ENCODE measurements at places on chromosomes 11 and 22. TPM values are rescaled to one million over a fixed set of nuclear protein-coding genes. Genes with fewer than 3 reads are reported as not detected.
A peak's percentile ranks its signal among the peaks of the same experiment; 100 is the strongest.

GRCh38 chr11:118903204-118904015, 19.7 kb downstream of the CXCR5 start:
- no peak for ATAC-seq

STIM1 gene
- total RNA-seq = 42.4 TPM

MED19 gene
- 15.5 TPM for total RNA-seq

DNA sequence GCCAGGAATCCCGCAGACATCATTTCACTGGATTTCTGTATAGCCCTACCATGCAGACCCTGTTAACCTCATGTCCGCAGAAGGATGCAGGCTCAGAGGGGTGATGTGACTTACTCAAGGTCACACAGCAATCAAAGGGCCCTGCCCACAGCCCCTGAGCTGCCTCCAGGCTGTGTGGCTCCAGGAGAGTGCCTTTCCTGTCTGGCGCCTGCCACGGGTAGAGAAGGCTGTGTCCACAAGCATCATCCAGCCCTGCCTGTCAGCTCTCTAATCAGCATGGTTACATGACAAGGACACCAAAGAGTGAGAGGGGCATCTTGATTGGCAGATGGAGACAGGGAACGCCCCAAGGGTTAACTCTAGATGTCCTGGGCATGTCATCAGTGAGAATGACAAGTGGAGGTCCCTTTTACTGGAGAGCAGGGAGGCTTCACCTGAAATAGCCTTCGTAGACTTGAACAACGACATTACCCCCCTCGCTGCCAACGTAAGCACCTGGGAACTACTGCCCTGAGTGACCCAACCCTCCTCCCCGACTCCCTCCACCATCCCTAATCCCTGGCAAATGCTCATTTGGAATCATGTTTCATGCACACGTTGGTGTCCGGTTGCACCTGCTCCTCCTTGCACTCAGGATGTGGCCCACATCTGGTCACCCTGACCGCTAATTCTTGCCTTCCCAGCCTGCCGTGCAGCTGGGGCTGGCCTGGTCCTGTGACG, 6.9 kb downstream of the FGF19 start:
- ATAC-seq = no peak

DNA sequence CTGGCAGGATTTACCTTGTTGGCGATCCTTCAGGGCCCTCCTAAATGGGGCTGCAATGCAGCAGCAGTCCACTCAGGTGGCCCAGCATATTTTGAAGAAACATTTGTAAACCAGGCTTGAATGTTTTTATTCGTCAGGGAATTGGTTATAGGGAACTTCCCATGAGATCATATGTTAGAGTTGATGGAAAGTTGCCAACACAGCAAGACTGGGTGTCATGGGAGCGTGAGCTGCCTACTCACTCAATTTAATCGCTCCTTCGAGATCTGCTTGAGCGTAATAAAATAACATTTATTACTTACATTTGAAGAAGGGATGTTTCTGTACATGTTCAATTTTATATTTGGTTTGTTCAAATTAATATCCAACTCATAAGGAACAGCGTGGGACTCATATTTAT, 19.4 kb downstream of the OR2AT4 start:
- no peak for ATAC-seq

GRCh38 chr11:67317888-67318555, 14.7 kb downstream of the SSH3 start:
- peak; percentile 32 for ATAC-seq

- ATAC-seq = no peak
Observed at GRCh38 chr11:130705670-130706421, 210.4 kb downstream of the SNX19 start.

XKR3 gene
- not detected for total RNA-seq

KRTAP5-9 gene
- not detected for total RNA-seq

GRCh38 chr11:11036848-11037732, 179.2 kb upstream of the ZBED5 start:
- ATAC-seq = peak; percentile 52

DBX1 gene
- not detected for total RNA-seq

RGL4 gene
- not detected for total RNA-seq

DNA sequence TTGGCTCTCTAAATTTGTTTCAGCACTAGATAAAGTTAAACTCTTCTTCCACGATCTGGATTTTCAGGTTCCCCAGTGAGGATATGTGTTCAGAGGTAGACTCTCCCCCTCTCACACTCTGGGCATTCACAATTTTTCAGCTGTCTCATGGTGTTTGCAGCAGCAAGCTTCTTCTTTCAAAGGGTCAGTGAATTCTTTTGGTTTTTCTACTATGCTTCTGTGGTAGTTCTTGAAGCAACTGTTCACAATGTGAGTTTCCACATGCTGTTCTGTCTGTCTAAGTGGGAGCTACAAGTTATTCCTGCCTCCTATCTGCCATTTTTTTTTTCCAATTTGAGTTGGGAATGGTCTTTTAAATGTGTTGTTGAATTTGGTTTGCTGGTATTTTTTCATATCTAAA, 25.4 kb downstream of the CNTF start:
- ATAC-seq = no peak

- no peak for ATAC-seq
Observed at GRCh38 chr11:40287916-40288803, 1171.3 kb downstream of the LRRC4C start.

- no peak for ATAC-seq
Observed at GRCh38 chr11:19813158-19813879, 100.7 kb downstream of the NAV2 start.

DNA sequence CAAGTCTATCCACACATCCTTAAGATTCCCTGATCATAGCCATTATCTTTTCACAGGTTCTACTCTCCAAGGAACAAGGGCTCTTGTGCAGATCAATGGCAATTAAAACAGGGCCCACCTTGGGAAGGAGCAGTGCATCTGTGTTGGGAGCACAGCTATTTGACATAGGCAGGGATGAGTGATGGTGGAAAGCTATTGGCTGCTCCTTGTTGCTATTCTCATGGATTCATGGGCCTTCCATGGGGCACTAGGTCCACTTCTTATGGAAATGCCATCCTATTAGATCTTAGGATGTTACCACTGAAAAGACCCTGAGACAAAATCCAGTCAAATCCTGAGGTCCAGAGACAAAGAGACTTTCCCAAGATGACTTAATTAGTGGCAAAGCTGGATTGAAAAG, 148.6 kb upstream of the MTNR1B start:
- no peak for ATAC-seq

DNA sequence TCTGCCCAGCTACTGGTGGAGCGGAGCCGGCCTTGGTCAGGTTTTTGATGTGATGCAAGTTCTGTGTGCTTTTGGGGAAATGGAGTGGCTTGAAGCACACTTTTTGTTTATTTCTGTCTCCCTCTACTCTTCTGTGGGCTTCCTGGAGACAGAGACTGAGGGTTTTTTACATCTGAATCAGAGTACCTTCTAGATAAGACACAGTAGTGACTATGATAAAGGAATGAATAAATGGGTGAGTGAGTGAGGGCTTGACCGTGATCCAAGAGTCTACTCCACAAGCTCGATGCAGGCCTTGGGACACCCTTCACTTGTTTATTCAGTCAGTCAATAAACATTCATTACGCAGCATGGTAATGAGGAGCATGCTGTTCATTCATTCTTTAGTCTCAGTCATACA, 125.7 kb downstream of the PKNOX2 start:
- ATAC-seq = no peak

DNA sequence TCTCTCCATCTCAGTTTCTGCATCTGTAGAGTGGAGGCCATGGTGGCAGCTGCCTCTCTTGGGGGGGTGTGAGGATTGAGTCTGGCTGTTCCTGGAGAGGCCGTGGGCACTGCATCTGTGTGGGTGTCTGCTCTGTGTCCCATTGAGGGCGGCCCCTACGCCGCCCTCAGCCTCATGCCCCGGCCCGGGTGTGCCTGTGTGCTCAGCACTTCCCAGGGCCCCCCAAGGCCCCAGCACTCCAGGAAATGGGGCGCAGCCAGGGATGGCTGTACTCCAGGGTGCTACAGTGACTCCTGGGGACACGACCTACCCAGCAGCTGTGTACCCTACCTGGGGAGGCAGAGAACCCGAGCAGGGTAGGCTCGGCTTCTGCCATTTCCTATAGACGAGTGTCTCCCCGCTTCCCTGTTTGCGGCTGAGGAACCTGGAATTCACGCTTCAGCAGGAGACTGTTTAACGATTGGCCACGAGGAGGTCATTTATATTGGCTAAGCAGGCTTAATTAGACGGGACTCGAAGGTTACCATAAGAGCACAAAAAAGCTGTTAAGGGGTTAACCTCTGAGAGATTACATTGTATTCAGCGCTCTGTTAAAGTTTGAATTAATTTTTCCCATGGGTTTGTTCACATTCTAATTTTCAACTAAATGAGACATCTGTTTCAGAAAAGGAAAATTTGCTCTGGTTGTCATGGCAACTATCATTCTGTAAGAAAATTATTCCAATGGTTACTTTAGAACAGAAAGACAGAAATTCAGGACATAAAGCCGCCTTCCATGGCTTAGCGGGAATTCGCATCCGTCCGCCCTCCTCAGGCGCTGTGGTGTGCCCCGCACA, 76.4 kb downstream of the MPPED1 start:
- ATAC-seq = no peak

SYT7 gene
- 1.8 TPM for total RNA-seq

GRCh38 chr11:8728563-8728962, 46.0 kb downstream of the RPL27A start:
- ATAC-seq = no peak

GRCh38 chr11:128828350-128828749, 38.7 kb downstream of the KCNJ1 start:
- no peak for ATAC-seq

DNA sequence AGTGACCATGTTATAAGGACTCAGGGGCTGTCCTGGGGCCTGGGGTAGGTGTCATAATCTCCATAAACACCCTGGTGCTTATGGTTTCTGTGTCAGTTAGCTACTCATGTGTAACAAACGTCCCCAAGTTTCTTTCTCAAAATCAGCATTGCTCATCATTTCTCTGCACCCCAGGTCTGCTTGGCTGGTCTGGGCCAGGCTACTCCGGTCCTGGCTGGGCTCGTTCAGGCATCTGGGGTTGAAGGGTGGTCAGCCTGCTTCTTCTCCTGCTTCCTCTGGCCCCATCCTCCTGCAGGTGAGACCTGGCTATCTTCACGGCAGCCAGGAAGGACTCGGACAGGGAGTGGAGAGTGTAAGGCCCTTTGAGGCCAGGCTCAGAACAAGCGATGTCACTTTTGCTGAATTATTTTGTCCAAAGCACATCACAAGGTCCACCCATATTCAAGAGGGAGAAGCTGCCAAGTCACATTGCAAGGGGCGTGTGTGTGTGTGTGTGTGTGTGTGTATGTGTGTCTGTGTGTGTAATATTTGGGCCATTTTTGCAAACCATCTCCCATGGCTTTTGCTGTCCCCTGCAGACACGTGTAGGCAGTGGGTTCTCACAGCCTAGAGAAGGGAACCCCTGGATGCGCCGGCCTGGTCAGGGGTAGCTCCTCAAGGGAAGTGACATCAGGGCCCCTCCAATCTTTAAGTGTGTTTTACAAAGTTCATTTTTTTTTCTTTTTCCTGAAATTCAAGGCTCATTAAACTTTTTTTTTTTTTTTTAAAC, 535.8 kb downstream of the TBC1D22A start:
- no peak for ATAC-seq

DNA sequence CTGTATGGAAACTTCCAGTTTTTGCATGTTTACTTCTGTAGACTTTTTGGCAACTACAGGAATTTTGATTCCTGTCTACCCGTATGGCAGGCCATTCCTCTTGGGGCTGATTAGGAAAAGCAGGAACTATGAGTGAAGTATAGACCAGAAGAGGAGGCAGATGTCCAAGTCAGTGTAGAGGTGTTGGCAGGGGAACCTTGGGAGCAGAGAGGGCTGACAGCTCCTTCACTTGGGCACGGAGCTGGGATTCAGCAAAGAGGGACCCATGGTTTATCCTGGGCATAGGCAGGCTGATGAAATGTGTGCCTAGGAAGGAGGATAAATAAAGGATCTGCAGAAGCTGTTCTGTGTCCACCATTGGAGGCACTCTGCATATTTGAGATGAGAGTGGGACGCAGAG, 33.1 kb downstream of the TREH start:
- ATAC-seq = no peak

SLC25A45 gene
- 3.7 TPM for total RNA-seq

TRIM22 gene
- 31.9 TPM for total RNA-seq

DNA sequence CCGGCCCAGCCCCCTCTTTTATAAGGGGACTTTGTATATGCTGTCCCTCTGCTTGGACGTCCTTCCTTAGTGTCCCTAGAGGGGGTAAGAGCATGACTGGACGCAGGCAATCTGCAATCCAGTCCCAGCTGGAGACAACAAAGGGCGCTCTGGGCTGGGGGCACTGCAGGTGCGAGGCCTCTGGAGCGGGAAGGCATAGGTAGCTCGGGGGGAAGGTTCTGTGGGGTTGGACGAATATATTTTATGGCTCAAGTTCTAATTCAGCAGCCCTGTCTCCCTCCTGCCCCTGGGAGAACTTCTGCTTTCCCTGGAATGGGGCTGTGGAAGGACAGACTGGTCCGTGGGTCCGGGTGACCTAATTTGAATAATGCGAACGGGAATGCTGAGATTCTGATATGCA, 40.0 kb downstream of the KCNJ4 start:
- ATAC-seq = no peak

- ATAC-seq = no peak
Observed at GRCh38 chr22:39409516-39410029, 10.0 kb downstream of the TAB1 start.

GRCh38 chr11:20443596-20443995, 56.1 kb downstream of the PRMT3 start:
- ATAC-seq = no peak

DNA sequence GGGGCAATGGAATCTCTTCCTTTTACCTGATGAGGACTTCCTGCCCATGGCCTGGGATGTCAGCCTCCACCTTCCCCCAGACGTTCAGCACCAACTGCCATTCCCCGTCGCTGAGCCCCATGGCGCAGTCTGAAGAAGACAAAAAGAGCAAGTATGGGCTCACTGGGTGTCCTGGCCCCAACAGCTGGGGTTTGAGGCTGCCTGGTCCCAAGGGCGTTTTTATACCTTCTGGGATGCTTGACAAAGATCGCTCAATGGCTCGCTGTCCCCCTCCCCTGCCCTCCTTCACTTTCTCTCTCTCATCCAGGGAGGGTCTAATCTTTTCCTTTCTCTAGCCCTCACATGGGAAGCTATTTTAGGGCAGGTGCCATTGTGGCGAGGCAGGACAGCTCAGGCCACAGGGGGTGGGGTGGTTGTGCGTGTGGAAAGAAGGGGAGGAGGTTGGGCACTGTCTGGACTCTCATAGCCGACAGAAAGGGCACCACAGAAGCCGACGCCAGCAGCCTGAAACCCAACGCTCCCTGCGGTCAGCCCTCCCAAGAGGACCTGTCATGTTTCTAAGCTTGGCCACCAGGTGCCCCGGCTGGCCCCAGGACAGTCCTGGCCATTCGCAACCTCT, at the start of gene MB:
Gene MB (minus strand): TSS at position 193 of the 619 bp plus-strand sequence. CDS start 72 bp downstream, at position 121.
- ATAC-seq = no peak

PHLDA2 gene
- not detected for total RNA-seq

- ATAC-seq = no peak
Observed at GRCh38 chr22:26471522-26471921, 12.1 kb downstream of the HPS4 start.

SHANK3 gene
- 20.5 TPM for total RNA-seq

MUC5AC gene
- total RNA-seq = not detected

MISFA gene
- total RNA-seq = not detected

DNA sequence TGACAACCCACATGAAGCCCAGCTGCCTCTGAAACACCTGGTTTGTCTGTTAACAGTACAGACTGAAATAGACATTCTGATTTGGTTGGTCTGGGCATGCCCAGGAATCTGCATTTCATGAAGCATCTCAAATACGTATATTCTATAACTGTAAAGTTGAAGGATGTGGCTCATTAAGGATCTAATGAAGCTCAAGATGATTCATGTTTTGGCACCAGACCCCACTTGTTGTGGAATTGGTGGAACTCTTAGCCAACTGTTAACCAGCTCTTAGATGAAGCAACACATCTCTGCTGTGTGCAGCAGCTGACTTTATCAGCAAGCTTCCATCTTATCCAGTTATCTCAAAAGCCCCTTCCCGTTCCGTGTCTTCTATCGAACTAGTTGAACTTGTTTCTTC, 232.2 kb downstream of the INSC start:
- ATAC-seq = no peak

TMEM121B gene
- 0.31 TPM for total RNA-seq
